ENCODE measurements at places on chromosomes 16 and 17.
A peak's percentile ranks its signal among the peaks of the same experiment; 100 is the strongest.

DNA sequence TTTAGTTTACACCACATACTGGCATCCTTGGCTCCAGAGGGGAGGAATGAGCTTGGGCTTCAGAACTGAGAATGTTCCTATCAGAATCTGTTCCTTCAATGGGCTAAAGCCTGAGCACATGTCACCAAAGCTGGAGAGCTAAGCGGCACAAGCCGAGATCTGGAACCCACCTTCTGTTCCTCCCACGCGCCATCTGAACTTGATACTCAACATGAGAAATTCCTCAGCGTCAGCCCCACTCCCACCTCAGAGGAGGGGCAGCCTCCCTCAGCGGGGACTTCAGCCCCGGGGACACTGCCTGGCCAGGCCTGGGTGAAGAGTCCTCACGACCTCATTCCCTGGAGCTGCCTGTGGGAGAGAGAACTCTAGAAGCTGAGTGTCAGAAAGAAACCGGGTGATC, 22.8 kb upstream of the SLC47A1 start:
- no peak for DNase-seq

DNA sequence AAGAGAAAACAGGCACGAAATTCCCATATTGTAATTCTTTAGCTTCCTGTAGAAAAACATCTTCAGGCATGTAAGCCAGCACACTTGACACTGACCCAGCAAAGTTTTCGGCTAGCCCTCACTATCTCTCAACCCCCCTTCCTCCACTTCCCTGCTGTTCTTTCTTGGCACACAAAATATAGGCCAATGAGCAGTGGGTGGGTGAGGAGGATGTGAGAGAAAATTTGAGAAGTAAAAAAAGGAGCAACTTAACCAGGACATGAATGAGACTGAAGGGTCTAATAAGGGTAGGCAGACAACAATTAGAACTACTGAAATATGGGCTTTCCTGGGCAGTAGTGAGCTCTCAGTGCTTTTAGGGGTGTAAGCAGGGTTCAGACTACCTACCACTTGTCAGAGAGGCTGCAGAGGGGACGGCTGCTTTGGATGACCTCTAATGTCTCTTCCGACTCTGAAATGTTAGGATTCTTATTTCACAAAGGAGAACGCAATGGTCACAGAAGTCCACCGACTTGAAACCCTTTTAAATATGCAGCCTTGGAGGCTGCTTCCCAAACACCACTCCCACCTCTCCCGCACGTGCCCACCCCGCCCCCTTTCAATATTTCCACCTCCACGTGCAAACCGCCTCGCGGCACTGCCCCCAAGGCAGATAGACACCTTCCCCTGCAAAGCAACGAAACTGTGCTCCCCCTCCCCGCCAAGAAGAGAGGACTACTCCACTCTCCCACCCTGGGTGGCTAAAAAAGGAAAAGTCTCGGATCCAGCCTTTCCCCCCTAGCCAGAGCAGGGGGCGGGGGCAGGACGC, 889 bp downstream of the MBTD1 start:
- no peak for DNase-seq

GRCh38 chr16:88561485-88562359, 8.5 kb upstream of the ZC3H18 start:
- no peak for DNase-seq

DNA sequence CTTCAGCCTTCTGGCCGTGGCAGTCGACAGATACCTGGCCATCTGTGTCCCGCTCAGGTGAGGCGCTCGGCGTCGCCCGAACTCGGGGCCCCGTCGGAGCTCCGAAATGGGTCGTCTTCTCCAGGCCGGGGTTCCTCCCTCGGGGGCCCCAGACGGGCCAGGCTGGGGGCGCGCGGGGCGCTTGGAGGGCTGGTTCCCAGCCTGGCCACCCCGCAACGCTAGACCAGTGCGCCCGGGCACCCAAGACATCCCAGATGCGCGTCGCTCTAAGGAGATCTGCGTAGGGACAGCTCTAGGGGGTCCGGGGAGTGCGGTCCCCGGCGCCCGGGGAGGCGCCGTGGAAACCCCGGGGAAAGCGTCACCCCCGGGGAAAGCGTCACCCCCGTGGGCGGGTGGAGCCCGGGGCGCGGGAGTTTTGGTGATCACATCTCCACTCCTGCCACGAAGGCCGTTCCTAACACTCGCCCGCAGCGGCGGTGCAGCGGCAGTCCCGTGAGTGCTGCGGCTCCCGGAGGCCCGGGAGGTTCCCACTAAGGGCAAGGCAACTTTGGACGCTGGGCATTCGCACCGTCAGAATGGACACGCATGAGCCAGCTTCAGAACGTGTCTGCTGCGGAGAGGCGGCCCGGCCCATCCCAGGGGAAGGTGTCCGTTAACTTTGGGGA, 729 bp downstream of the ADORA2B start:
- no peak for DNase-seq

- no peak for DNase-seq
These were observed 10.4 kb upstream of the MARCHF10 start for GRCh38 chr17:62818526-62818925.

DNA sequence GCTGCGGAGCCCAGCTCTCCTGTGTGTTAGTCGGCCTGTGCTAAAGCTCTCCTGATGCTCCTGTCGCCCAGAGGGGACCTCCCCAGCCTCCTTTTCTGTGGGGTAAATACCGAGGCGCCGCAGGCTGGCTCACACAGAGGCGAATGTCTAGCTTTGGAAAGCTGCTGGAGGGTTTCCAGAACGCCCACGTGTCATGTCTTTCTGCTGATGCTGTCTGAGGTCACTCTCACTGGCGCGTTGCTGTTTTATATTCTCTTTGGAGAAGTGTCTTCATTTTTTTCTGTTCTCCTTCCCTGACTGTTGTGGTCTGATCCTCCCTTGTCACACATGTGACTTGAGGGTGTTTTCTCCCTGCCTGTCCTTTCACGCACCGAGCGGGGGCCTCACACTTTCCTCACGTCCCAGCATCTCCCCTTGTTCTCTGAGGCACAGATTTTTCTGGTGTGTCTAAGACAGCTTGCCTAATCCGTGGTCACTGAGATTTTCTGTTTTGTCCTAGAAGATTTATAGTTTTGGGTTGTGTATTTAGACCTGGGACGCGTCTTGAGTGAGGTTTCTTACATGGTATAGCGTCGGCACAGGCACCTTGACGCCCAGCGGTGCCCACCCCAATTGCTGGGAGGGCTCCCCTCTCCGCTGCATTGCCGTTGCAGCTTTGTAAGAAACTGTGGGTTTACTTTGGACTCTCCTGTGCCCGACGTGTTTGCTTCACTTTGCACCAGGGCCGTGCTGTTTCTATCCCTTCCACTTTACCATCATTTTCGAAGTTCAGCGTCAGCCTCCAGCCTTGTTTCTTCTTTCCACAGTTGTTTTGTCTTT, 92.1 kb upstream of the ZNF750 start:
- peak; percentile 66 for DNase-seq

DNA sequence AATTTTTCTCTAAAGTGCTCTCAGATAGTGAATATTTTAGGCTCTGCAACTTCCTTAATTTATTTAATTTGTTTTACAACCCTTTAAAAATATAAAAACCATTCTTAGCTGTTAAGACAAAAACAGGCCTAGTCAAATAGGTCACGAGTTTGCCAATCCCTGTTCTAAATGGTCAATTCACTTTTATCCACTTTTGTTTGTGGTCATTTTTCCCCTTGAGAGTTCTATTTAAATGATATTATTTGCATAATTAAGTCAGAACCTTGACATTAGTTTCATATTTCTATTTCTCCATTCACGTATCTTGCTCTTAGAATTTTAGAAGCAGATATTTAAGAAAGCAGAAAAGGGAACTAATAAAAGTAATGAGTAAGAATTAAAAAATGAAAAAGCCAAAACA, 4.0 kb downstream of the AMFR start:
- no peak for DNase-seq

- peak; percentile 73 for DNase-seq
These were observed 10.5 kb downstream of the DOK4 start for GRCh38 chr16:57475711-57476339.

DNA sequence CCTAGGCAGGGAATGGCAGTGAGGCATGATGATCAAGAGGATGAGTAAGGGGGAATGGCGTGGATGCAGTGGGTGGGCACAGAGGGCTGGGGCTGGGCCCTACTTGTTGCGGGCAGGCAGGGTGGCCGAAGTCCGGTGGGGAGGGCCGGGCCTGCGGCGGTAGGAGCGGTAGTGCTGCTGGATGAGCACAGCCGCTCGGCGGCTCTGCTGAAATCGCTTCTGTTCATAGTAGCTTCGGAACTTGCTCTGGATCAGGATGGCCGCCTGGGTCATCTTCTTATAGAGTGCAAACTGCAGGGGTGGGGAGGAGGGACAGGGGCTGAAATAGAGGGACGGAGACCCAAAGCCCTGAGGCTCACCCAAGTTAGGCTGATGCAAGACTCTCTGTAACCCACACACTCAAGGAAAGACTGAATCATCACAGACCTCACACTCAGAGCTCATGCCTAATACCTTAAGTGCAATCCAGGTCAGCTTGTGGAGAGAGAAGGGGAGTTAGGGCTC, 1.5 kb upstream of the SPAG7 start:
- DNase-seq, result no peak

- no peak for DNase-seq
These were observed 839.6 kb upstream of the GOT2 start for GRCh38 chr16:59573528-59574271.

GRCh38 chr16:1494129-1494640, 1.0 kb downstream of the TELO2 start:
- DNase-seq, result no peak

DNA sequence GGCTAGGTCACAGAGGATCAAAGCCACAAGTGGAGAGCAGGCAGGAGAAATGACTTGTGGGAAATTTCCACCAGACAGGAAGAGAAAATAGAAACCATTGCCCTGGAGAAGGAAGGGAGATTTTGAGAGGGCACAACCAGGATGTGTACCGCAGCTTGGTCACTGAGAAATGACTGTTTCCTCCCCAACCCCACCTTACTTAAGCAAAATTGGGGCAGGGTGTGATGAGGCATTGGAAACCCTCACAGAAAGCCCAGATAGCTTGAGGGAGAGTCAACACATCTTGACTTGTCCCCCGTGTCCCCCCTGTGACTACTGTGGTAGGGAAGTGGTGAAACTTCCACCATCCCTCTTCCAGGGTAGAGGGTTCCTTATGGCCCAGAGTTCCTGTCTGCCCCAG, 113.5 kb upstream of the FAM20A start:
- DNase-seq, result no peak

DNA sequence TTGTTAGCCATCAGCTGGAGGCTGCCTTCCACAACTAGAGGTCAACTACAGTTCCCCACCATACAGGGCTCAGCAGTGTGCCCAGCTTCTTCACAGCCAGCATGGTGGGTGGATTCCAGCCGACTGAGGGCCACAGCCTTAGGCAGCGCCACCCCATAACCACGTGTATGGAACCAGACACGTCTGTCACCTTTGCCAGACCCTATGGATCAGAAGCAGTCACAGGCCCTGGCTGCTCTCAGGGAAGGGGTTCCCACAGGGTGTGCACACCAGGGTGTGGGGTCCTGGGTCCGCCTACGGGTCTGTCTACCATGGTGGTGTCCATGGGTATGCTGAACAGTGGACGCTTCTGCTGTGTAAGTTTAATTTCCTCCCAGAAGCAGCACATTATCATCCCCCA, 265.0 kb upstream of the FOXF1 start:
- no peak for DNase-seq

- no peak for DNase-seq
These were observed 4.6 kb downstream of the KRT34 start for GRCh38 chr17:41377546-41377945.

GRCh38 chr16:89565506-89566372, 5.3 kb downstream of the RPL13 start:
- no peak for DNase-seq

- DNase-seq, result no peak
These were observed 277.5 kb upstream of the HSBP1 start for GRCh38 chr16:83530293-83530692.

DNA sequence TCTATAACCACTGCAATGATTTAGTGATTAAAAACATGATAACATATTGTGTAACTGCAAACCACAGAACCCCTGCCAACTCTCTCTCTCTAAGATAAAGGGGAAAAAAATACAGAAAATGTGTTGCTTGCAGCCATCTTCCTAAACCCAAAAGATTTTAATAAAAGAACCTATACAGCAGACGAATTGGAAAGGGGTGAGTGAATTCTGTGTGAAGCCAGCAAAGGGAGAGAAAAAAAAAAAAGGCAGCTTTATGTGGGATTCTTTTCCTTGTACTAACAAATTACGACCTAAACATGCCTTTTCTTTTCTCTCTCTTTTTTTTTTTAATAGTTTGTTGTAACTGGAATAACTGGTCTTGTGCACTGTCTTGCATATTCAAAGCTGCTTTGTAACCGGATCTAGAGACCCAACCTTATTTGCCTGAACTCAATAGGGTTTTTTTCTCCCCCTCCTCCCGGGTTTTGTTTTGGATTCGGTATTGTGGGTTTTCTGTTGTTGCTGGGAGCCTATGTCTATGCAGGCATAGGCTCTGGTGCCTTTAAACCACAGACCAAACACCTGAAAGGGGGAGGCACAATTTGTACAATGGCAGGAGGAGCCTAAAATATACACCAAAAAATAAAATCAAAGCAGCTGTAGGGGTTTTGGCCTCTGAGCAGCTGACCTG, 7.0 kb upstream of the ZFHX3 start:
- no peak for DNase-seq

DNA sequence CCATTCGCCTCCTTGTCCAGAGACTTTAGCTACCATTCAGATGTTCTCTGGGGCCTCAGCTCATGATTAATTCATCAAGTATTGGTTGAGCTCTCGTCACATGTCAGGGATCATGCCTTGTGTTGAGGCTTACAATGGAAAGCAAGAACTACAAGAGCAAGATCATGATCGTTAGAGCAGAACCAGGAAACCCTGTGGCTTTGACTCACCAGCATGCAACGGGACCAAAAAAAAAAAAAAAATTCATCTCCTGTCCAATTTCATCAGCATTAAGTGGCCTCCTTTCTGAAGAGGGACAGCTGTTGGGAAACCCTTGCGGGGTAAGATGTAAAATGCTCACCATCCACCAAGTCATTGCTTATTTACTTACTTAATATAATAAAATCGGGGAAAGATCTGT, 12.1 kb upstream of the USP10 start:
- no peak for DNase-seq

DNA sequence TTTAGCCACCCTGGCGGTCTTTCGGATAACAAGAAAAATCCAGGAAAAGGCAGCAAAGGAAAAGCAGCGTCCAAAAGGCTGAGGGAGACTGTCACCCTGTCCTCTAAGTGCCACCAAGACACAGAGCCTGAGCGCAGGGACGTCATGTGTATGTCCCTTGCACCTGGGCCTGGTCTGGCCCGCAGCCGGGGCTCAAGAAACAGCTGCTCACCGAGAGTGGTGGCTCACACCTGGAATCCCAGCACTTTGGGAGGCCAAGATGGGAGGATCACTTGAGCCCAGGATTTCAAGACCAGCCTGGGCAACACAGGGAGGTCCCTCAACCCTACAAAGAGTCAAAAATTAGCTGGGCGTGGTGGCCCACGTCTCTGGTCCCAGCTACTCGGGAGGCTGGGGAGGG, 9.2 kb upstream of the MEAK7 start:
- no peak for DNase-seq
